ENCODE measurements at places on chromosomes 3 and 15.

GRCh38 chr3:128267541-128267940, 114.3 kb downstream of the EEFSEC start:
- ATAC-seq: no peak

GRCh38 chr3:184532940-184533732, 28.4 kb upstream of the EPHB3 start:
- ATAC-seq: no peak

GRCh38 chr15:32790352-32790999, 72.7 kb downstream of the GREM1 start:
- ATAC-seq: no peak

GRCh38 chr15:27486683-27487647, 516.0 kb downstream of the GABRG3 start:
- ATAC-seq: no peak

Measured in activated T-helper 17 cell treated with anti-CD3 and anti-CD28 coated beads, Interleukin-2, amount 50 U/mL, for 72 hours (primary cell).